ENCODE measurements at places on chromosomes 4 and X.

DNA sequence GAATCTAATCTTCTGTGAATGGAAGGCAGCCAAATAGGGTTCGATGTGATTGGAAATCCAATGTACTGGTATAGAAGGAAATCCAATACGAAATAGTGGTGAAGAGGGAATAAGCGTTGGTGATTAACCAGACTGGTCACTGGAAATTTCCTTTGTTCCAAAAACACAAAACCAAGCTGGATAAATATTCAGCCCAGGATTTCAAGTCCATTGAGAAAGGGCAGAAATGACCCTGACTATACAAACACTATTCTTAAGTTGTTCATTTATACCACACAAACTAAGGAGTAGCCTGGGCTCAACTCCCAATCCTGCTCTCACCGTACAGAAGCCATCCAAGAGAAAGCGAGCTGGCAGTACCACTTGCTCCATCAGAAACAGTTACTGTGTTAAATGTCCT is 32.2 kb downstream of the PCDH19 start:
- DNase-seq = no peak

DNA sequence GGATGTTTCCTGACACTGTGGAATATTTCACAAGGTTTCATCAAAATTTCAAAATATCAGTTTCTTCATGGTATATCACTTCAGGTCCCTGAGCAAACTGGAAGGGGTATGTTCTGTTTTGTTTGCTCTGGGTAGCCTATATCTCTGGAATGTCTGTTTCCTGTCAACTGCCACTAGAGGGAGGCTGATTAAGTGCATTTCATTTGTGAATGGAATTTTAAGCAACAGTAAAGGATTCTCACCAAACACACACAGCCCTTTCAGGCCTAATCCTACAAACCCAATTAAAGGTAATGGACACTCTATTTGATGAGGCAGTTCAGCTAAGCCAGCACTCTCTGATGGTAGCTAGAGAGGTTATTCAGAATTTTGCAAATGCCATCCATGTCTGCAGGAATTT is 307.1 kb downstream of the TEX13A start:
- DNase-seq = no peak

DNA sequence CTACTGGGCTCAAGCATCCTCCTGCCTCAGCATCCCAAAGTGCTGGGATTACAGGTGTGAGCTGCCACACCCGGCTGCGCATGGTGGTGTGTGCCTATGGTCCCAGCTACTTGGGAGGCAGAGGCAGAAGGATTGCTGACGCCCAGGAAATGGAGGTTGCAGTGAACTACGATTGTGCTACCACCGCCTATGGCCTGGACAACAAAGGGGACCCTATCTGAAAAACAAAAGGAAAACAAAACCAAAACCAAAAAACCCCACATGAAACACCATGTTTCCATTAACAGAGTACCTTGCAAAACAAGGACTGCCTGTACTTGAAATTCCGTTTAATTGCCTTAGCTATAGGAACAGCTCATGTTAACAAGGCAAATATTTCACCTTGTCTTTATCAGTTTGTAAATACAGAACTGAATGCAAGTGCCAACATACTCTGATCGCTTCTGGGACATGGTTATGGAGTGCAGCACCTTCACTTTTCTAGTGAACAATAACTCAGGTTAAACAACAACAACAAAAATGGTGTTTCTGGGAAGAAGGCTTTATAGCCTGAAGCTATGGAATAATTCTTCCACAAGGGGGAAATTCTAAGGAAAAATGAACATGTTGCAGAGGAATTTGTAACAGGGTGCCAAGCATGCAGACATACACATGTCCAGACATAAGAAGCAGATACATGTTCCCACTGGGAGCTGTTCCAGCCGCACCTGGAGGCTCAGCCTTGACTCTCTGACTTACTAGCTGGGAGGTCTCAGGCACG is 73.2 kb upstream of the STS start:
- no peak for DNase-seq

DNA sequence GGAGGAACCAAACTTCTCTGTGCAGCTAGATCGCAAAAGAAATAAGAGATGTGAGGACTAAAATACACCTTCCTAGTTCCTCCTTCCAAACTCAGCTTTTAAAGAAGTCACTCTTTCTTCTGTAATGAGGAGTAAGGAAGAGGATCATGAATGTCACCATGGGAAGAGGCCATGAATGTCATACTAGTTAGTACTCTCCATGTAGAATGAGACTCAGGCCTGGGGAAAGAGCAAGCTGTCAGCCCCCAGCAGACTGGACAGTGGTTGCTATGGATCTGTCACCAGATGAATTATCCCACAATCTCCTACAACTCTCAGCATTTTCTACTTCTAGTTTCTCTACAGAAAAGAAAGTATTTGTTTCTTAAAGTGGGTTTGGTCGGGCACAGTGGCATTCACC is 57.1 kb upstream of the PRDM8 start:
- DNase-seq = no peak

DNA sequence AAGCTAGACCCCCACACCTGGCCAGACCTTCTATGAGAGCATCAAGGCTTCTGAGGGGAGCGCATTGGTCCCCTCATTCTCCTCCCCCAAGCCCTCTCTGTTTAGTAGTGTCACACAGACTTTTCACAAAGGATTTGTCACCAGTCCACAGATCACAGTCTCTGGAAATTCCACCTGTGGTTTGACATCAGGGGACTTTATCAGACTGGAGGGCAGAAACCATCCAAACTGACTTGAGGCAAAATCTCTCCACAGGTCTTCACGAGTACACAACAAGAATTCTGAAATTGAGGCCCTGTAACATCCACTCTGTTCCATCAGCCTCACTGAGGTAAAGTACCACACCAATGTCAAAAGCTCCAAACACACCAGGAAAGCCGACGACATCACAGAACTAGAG is 112.5 kb downstream of the SH3KBP1 start:
- DNase-seq = no peak

GRCh38 chr4:103075894-103076746 is 441 bp downstream of the SLC9B2 start:
- peak; percentile 90 for DNase-seq

- DNase-seq = no peak
Observed at GRCh38 chrX:132532913-132533312, 44.1 kb upstream of the MBNL3 start.

DNA sequence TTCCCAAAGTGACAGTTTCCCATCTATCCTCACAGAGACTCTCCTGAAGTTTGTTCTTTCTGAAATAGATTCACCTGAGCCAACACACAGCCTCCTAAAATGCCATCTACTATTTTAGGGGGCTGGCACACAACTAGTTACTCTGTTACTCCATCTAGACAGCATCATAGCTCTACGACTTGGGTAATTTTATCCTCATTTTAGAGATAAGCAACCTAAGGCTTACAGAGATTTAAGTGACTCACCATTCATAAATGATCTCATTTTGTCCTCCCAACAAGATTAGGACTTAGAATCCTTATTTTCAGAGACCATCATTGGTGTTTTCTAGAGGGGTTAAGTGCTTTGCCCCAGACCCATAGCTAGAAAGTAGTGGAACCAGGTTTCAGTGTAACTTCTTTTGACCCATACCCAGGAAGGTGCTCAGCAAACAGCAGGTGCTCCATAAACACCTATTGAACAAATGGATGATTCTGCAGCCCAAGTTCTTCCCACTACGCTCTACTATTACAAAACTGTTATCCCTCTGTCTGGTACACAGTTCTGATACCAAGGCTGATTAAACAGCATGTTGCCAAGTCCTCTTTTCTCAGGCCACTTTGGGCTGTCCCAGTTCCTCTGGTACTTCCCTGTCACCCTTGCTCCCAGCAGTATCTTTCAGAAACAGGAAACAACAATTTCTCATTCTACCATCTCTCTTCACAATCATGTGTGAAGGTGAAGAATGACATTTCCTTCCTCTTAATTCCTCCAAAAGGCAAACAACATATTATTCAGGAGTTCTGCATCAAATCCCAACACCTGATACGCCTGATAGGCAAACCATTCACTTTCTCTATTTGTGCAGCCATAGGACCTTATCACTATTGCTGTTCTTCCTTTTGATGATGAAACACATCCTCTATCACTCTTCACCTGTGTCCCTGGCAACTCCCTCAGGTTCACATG is 304.7 kb upstream of the TAPT1 start:
- DNase-seq = no peak

- DNase-seq = no peak
Observed at GRCh38 chr4:180380733-180381132, 1862.5 kb upstream of the TENM3 start.

- no peak for DNase-seq
Observed at GRCh38 chr4:147510962-147511668, 30.2 kb downstream of the EDNRA start.

- no peak for DNase-seq
Observed at GRCh38 chrX:99705701-99706100, 704.4 kb downstream of the PCDH19 start.

GRCh38 chr4:145930592-145930991 is 8.0 kb downstream of the ZNF827 start:
- no peak for DNase-seq

DNA sequence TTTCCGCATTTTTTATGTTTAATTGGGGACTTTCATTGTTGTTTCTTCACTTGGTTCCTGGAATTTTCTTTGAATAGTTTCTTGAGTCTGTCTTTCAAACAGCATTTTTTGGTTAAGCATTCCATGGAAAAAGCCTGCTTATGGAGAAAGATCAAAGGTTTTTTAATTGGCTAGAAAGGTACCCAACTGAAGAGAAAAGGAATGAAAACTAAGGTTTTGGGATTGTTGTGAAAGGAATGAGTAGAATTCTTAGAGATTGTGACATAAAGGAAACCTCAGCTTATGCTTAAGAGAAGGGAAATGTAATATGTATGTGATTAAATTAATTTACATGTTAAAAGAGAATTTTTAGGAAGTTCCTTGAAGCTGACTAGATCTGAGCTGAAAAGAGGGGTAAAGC is 82.8 kb downstream of the CCKAR start:
- DNase-seq = no peak

DNA sequence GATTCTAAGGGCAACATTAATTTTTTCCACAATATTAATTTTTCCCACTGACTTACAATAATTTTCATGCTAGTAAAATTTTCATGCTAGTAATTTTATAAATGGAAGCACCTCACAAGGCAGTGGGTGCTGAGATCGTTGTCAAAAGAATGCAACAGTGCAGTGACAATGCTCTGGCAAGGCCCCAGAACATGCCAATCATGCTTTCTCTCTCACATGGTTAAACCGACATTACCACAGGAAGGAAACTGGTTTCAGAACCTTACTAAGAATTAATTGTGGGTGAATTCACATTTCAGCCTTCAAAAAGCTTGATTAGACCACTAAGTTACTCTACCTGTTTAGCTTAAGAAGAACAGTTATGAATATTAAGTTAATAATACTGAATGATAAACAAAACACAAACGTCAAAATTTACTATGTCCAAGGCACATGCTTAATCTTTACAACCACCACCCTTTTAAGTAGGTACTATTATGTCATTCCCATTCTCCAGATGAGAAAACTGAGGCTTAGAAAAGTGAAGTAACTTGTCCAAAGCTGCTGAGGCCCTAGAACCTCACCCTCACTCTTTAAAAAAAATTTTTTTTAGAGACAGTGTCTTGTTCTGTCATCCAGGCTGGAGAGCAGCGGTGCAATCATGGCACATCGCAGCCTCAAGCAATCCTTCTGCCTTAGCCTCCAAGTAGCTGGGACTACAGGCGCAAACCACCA is 10.0 kb upstream of the OPHN1 start:
- DNase-seq = no peak

- no peak for DNase-seq
Observed at GRCh38 chrX:44401151-44401550, 57.7 kb upstream of the EFHC2 start.

DNA sequence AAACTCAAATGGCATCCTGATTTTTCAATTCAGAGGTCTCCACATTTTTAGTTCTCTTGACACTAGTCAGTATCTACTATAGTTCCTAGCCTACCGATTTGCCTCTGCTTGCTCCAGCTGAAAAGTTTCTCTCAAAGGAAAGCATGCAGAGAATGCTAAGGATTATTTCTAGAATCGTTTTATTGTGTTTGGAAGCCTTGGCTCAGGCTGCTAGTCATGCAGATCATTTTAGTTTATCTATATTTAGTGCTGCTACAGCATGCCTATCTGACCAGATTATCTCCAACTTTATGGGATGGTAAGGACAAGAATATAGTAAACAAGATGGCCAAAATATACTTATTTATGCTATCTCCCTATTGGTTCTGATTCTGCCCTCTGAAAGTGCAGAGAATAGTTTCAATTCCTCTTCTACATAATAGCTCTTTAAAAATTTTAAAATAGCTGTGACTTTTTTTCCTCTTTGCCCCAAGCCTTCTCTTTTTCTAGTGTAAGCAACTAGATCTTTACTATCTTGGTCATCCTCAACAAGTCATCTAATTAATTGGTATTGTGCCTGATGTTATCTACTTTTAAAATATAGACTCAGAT is 15.7 kb upstream of the DRP2 start:
- no peak for DNase-seq

DNA sequence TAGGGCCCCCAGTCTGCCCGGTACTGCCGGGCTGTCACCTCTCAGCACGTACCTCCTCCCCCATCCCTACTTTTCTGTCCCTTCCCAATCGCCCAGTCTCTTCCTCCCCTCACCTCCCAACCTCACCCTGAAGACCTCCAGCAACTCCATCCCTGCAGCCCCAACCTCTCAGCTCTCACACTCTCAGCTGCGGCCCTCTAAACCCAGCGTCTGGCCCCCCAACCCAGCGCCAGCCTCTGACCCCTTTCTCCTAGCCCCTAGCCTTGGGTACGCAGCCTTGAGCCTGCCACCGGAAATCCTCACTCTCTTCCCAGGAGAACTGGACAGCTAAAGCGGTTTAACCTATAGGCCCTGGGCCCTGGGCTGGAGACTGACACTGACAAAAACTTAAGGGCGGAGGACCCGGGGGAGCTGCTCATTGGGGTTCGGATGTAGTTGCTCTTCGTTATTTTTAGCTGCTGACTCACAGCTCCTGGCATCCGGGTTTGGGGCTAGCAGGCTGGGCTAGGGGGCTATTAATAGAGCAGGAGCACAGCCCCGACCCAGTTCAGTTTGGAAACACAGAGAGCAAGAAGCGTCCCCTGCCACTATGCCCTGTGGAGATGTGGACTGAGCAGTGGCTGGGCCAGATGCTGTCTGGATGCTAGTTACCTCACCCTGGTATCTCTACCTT is 9.6 kb upstream of the DLG3 start:
- DNase-seq = no peak

DNA sequence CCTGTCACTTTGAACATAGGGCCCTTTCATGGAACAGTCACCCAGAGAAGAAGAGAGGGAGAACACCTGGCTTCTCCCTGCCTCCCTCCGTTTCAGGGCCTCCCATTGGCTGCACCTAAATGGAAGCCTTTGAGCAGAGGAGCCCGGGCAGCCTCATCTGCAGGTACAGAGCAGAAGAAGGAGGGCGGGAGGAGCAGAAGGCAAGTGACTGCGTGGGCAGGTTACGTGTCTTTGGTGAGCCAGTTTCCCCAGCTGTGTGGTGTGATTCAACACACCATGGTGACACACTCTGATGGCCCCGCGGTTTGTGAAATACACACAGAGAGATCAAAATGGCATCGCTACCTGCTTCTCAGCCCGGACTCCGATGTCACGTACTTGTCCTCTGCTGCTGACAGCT is 431 bp downstream of the C4orf50 start:
- DNase-seq = no peak

DNA sequence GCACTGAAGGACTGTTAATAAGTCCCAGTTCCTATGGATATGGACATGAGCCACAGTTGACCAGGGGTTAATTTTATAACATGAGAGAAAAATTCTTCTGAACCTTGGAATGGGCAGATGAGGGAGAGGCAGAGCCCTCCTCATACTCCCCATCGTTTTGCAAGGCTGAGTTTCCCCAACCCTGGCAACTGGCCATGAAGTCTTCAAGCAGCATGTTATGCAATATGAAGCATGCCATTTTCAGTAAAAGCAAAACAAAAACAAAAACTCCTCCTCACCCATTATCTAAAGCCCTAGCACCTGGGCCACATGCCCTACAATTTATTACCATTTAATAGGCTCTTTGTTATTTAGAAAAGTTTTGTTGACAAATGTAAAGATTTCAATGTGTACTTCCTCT is 64.5 kb downstream of the GPC4 start:
- no peak for DNase-seq
